ENCODE measurements at places on chromosomes 4 and X. TPM values are rescaled to one million over a fixed set of nuclear protein-coding genes. Genes with fewer than 3 reads are reported as not detected.

DNA sequence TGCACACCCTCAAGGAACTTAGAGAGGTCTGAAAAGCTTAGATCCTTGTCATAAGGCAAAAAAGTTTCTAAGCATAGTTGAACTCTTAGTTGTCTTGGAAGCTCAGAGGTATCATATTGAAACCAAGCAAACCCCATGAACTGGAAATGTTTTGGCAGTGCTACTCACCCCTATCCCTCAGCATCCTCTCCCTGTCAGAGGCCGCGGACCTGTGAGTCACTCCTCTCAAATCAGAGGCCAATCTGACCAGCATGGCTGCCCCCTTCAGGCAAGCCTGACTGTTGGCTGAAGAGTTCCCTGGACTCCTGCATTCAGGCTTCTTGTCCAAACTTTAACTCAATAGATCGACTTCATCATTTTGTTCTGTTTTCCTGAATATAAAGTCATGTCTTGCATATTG, 69.4 kb downstream of the KCNIP4 start:
- H3K4me1 ChIP-seq, result no peaks in the 10 kb centered on the region
- H3K36me3 ChIP-seq, result no peaks in the 10 kb centered on the region
- no peak overlapping the region for H3K27ac ChIP-seq

GRCh38 chrX:126124721-126125120, 41.4 kb downstream of the DCAF12L2 start:
- no peak for DNase-seq
- no peaks in the 10 kb centered on the region for H3K4me1 ChIP-seq
- no peak overlapping the region for H3K4me3 ChIP-seq

SPANXB1 gene
- total RNA-seq, result not detected

GYPA gene
- 0.38 TPM for total RNA-seq
